ENCODE measurements at places on chromosomes 16 and 17.

DNA sequence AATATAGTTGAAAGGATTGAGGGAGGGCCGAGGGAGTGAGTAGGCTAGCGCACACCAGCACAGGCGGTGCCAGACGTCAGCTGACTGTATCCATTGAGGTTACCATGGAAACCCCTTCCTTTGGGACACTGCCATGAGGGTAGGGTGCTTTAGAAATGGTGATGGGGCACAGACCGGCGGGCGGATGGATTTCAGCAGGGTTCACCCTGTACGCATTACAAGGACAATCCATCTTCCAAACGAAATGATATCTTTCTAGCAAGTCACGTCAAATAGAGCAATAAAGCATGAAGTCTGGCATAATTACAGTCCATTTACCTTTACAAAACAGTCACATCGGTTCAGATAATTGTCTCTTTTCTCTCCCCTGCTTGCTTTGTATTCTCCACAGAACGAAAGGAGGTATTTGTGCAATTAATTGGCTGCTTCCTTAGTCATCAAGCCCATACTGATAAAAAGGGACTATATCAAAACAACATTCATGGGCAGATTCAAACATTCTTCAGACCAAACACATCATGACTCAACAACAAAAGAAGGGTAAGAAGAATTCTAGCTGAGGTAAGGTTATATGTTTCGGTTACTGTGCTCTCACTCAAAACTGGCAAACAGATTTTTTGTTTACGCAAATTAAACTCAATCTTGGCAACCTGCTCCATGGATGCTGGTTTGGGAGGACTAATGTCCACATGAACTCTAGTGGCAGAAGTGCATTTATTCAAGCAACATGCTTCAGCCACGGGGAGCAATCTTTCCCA is 140.6 kb downstream of the CDK5R1 start:
- DNase-seq: no peak

GRCh38 chr17:33140413-33141099 is 148.9 kb downstream of the SPACA3 start:
- DNase-seq: no peak

DNA sequence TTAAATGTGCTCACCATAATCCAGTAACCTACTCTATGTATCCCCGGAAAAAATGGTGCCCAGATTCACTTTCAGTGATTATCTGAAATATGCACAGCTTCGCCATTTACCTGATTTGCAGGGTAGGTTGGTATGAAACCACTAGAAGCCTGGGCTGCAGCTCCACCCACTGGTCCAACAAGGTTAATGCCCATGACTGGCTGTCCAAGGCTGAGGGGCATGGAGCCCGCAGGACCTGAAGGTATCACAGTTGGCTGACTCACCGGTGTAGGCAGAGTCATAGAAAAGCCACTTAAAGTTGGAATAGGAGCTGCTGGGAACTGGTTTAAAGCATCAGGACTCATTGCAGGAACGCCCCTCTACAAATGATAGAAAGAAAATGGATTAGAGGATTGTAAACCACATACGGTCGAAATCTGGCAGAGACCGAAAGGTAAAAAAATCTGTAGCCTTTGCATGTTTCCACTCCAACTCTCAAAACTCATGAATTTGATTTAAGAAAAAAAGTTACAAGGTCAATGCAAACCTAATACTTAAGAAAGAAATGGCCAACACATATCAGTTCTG is 38.6 kb downstream of the SYNRG start:
- DNase-seq: peak; percentile 7

- peak; percentile 14 for DNase-seq
Observed at GRCh38 chr17:64001763-64002529, 3.8 kb downstream of the PRR29 start.

DNA sequence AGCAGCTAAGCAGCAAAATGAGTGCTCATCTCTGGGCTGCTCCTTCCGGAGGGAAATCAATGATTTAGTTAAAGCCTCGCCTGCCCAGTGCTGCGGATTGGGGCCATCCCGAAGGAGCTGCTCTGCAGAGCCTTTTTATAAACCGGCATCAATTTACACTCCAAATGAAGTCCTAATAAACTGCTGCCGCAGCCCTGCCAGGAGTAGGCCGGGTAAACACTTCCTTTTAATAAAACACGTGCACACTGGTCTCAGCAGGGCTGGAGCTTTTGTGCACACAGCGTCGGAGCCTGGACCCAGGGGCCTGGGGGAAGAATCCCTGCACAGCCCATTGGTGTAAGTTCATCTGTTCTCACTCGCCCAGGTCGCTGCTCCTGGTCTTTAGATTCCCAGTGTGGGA is 79.6 kb upstream of the HS3ST2 start:
- no peak for DNase-seq

GRCh38 chr16:31709181-31709580 is 164.4 kb upstream of the ZNF267 start:
- no peak for DNase-seq

- DNase-seq: no peak
Observed at GRCh38 chr16:888901-889570, 81.7 kb downstream of the LMF1 start.

DNA sequence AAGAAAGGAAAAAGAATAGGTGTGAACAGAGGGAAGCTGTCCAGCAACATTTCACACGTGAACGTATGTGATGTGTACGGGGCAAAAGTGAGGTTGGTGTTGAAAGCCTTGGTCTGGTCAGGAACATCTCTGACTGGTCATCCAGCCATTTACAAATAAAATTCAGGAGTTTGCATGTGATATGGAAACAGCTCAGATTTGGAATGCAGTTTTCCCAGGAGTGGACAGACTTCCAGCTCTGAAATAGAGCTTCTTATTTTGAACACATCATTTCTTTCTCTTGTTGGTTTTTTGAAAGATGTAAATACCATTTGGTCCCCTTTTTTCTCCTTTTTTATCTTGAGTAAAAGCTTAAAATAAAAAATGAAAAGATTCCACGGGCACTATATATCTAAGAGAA is 566.2 kb upstream of the ZFHX3 start:
- no peak for DNase-seq

- no peak for DNase-seq
Observed at GRCh38 chr17:9922012-9922848, 17.2 kb upstream of the RCVRN start.

Measured in MV-4-11 (cell line).